Endothelial cell of umbilical vein (primary cell): ENCODE measurements at places on chromosomes 13 and 19. TPM values are rescaled to one million over a fixed set of nuclear protein-coding genes. Genes with fewer than 3 reads are reported as not detected.

DKKL1 gene
- total RNA-seq, result not detected in 2 replicates

ZNF709 gene
- total RNA-seq, result 1.4 and 1.8 TPM in 2 replicates

GRCh38 chr19:7916103-7916954, 1.7 kb downstream of the TGFBR3L start:
- no peak overlapping the region for H3K4me3 ChIP-seq
- peaks cover 31% of the 10 kb centered on the region for H3K27me3 ChIP-seq
- no peak overlapping the region for H3K27ac ChIP-seq
- DNase-seq, result no peak
- H3K4me1 ChIP-seq, result peaks cover 17% of the 10 kb centered on the region

DNA sequence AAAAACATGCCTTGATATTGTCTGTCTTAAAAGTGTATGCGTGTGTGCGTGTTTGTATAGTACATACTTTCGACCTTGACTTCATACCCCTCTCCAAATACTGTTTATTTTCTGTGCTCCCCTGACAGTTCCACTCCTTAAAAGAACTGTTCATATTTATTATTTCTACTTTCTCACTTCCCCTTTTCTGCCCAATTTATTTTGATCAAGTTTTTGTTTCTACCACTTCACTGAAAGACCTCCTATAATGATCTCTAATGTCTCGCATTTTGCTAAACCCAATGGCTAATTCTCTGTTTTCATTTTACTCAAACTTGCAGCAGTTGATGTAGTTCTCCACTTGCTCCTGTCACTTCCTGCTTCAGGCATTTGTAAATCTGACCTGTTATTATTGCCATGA, 426.1 kb upstream of the KLF12 start:
- no peak overlapping the region for H3K4me3 ChIP-seq
- H3K4me1 ChIP-seq, result no peaks in the 10 kb centered on the region
- H3K36me3 ChIP-seq, result no peaks in the 10 kb centered on the region
- no peaks in the 10 kb centered on the region for H3K27me3 ChIP-seq
- H3K27ac ChIP-seq, result no peak overlapping the region

GRCh38 chr13:111537843-111538499, 217.5 kb downstream of the TEX29 start:
- H3K4me3 ChIP-seq, result no peak overlapping the region
- no peaks in the 10 kb centered on the region for H3K4me1 ChIP-seq
- no peak for DNase-seq
- no peak overlapping the region for H3K27ac ChIP-seq

DNA sequence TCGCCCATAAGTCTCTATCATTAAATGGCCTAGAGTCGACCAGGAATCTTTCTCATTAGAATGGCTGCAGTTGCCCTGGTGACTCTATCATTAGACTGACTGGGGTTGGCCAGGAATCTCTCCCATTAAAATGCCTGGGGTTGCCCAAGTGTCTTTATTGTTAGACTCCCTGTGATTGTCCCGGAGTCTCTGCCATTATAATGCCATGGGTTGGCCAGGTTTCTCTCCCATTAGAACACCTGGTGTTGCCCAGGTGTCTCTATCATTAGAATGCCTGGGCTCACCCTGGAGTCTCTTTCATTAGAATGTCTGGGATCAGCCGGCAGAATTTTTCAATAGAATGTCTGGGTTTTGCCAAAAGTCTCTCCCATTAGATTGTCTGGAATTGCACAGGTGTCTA, 1459.3 kb downstream of the UQCRFS1 start:
- no peak for DNase-seq
- H3K27ac ChIP-seq, result no peak overlapping the region
- H3K4me3 ChIP-seq, result no peak overlapping the region
- H3K4me1 ChIP-seq, result no peaks in the 10 kb centered on the region
- H3K27me3 ChIP-seq, result no peaks in the 10 kb centered on the region
- no peaks in the 10 kb centered on the region for H3K36me3 ChIP-seq

- H3K27me3 ChIP-seq, result peaks cover 7% of the 10 kb centered on the region
- H3K36me3 ChIP-seq, result no peaks in the 10 kb centered on the region
- H3K4me3 ChIP-seq, result no peak overlapping the region
- H3K27ac ChIP-seq, result no peak overlapping the region
- DNase-seq, result no peak
- H3K4me1 ChIP-seq, result peaks cover 3% of the 10 kb centered on the region
Measured at GRCh38 chr13:44051918-44052675, 172.4 kb downstream of the LACC1 start.

GRCh38 chr13:94140027-94140426, 339.5 kb downstream of the DCT start:
- H3K4me3 ChIP-seq, result no peak overlapping the region
- no peaks in the 10 kb centered on the region for H3K36me3 ChIP-seq
- no peak for DNase-seq

DNA sequence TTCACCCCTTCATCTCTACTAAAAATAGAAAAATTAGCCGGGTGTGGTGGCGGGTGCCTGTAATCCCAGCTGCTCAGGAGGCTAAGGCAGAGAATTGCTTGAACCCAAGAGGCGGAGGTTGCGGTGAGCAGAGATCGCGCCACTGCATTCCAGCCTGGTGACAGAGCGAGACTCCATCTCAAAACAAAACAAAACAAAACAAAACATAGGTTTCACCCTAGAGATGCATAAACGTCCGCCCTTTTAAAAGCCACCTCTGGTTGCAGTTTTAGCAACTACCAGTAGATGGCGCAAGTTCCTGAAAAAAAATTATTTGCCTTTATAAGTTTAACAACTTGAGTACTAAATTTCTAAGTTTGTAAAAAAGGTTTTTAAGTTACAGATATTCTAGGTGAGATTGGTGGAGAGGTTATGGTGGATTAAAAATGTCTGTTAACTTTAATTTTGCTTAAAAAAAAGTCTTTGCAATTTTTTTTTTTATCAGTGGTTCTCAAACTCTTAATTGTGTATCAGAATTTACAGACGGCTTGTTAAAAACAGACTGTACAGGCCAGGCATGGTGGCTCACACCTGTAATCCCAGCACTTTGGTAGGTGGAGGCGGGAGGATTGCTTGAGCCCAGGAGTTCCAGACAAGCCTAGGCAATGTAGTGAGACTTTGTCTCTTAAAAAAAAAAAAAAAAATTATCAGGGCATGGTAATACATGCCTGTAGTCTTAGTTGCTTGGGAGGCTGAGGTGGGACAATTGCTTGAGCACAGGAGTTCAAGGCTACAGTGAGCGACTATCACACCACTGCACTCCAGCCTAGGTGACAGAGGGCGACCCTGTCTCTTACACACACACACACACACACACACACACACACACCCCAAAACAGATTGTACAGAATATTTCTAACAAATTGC, 42.1 kb downstream of the NAA16 start:
- DNase-seq, result peak; percentile 87
- peaks cover 12% of the 10 kb centered on the region for H3K4me1 ChIP-seq
- H3K27me3 ChIP-seq, result no peaks in the 10 kb centered on the region

DNA sequence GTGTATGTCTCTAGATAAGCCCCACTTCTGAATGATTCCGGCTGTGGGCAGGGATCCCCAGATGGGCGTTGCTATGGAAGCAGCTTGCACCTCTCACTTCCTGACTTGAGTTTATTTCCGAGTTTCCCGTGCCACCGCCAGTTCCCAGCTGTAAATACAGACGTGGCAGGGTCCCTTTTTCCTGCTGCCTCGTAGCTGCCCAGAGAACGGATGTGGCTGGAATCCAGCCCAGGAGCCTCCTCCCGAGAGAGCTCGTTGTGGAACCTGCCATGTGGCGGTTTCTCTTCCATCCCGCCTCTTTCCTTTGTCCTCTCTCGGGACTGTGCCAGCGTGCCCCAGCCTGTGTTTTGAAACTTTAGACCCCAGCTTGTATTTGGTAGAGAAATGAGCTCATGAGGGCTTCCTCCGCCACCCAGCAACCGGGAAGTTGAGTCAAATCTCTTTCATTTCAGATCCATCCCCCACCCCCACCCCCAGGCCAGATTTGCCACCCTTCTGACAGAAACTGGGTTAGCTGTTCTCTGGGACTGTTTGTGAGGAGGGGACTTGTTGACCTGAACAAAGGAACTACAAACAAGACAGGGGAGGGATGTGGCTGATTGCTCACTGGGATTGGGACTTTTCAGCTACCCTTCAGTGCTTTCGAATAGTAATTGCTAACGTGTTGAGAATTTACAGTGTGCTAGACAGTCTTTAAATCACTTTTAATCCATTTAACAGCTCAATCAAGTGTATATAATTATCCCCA, 96.6 kb downstream of the SIPA1L3 start:
- DNase-seq, result peak; percentile 98
- H3K27ac ChIP-seq, result peak overlapping the region; percentile 99
- H3K4me3 ChIP-seq, result no peak overlapping the region
- H3K4me1 ChIP-seq, result peaks cover 56% of the 10 kb centered on the region
- no peaks in the 10 kb centered on the region for H3K36me3 ChIP-seq

- H3K4me3 ChIP-seq, result no peak overlapping the region
- H3K27me3 ChIP-seq, result no peaks in the 10 kb centered on the region
- no peak overlapping the region for H3K27ac ChIP-seq
Measured at GRCh38 chr19:2623798-2624197, 78.7 kb downstream of the GNG7 start.
